Vagina (tissue), 2 donors: ENCODE measurements at places on chromosomes 1 and 21.

DNA sequence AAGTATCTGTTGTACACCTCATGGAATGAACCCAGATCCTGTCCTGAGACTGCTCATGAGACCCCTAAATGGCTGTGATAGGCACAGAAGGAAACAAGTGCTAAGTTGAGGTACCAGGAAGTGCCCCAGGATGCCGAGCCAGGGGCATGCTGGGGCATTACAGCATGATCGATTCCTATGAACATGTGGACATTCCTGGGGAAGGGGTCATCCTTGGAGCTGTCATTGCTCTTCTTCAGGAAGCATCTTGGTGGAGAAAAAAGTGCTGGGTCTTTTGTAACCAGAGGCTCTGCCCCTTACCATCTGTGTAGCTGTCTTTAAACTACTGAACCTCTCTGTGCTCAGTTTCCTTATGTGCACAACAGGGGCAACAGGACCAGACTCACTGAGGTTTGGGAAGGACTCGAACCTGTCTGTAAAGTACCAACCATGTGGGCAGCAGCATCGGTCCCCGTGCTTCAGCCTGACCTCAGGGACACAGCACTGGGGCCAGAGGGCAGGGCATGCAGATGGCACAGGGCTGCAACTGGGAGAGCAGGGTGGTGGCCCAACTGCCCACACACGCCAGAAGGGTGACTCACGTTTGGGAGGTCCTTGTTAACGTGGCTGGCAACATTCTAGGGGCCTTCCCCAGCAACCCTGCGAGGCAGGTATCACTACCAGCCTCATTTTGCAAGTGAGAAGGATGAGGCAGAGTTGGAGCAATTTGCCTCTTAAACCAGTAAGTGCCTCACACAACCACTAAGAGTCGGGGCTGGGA, 142.3 kb upstream of the EDN2 start:
- no peaks in the 10 kb centered on the region for H3K27me3 ChIP-seq
- DNase-seq = peak; percentile 94
- no peak overlapping the region for H3K4me3 ChIP-seq
- H3K4me1 ChIP-seq = peaks cover 27% of the 10 kb centered on the region

GRCh38 chr1:199549421-199549820, 478.1 kb upstream of the NR5A2 start:
- H3K27me3 ChIP-seq = no peaks in the 10 kb centered on the region
- H3K27ac ChIP-seq = no peak overlapping the region
- no peaks in the 10 kb centered on the region for H3K36me3 ChIP-seq
- no peak overlapping the region for H3K4me3 ChIP-seq
- no peak for DNase-seq

- H3K4me1 ChIP-seq = no peaks in the 10 kb centered on the region
- H3K27ac ChIP-seq = no peak overlapping the region
- no peak for DNase-seq
- no peak overlapping the region for H3K4me3 ChIP-seq
- no peaks in the 10 kb centered on the region for H3K36me3 ChIP-seq
- no peaks in the 10 kb centered on the region for H3K27me3 ChIP-seq
These were observed 96.1 kb downstream of the HFM1 start for GRCh38 chr1:91308544-91308943.

DNA sequence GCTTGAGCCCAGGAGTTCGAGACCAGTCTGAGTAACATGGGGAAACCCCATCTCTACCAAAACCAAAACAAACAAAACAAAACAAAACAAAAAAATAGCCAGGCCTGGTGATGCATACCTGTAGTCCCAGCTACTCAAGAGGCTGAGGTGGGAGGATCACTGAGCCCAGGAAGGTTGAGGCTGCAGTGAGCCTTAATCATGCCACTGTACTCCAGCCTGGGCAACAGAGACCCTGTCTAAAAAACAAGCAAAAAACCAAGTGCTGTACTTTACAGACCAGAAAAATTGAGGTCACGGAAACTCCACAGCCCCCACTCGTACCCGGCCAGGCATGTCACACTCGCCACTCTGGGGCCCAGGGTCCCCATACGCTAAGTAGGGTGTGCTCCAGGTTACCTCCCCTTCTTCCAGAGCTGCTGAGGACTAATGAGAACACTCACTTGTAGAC, 22.9 kb downstream of the ATP2B4 start:
- no peaks in the 10 kb centered on the region for H3K36me3 ChIP-seq
- H3K4me1 ChIP-seq = peaks cover 66% of the 10 kb centered on the region
- no peak for DNase-seq
- no peak overlapping the region for H3K4me3 ChIP-seq

DNA sequence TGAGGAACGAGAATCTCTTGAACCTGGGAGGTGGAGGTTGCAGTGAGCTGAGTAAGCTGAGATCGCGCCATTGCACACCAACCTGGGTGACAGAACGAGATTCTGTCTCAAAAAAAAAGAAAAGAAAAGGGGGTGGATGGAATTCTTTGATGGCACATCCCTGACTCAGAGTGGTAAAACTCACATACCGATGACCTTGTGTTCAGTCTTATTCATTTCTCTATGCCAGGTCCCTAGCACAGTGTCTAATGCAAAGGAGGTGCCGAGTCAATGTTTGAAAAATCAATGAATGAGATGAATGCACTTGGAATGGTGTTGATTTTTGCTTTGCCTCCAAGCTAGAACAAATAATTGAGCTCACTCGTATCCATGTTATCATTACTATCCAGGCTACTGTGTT, 18.5 kb upstream of the FAM20B start:
- no peaks in the 10 kb centered on the region for H3K4me1 ChIP-seq
- H3K4me3 ChIP-seq = no peak overlapping the region
- DNase-seq = no peak
- no peaks in the 10 kb centered on the region for H3K36me3 ChIP-seq
- no peak overlapping the region for H3K27ac ChIP-seq
- H3K27me3 ChIP-seq = no peaks in the 10 kb centered on the region
